Activated CD4-positive, alpha-beta T cell treated with anti-CD3 and anti-CD28 coated beads, Interleukin-2, amount 10 ng/mL, durations not matched to agents 7 days and 5 days (primary cell): ENCODE measurements at places on chromosomes 4 and X. TPM values are rescaled to one million over a fixed set of nuclear protein-coding genes. Genes with fewer than 3 reads are reported as not detected.

GASK1B gene
- not detected for total RNA-seq

ZNF674 gene
- 5.4 TPM for total RNA-seq

DNA sequence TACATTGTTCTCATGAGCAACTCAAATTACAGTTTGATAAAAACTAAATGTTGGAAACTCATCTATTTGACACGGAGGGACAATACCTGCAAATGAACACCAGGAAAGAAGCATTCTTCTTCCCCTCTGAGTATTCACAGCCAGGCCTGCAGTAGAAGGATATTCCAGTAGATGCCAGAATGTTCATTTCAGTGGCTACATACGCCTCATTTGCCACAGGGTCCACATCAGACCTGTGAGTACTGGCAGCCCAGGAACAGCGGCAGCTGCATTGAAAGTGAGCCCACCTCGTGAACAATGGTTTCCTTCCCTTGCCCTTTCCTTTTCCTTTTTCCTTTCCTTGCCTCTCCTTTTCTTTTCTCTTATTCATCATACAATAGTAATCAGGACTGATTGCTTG lies 81.1 kb upstream of the NEIL3 start:
- H3K27me3 ChIP-seq = peaks cover 3% of the 10 kb centered on the region
- H3K27ac ChIP-seq = peak overlapping the region; percentile 3
- H3K4me1 ChIP-seq = peaks cover 5% of the 10 kb centered on the region
- H3K4me3 ChIP-seq = no peak overlapping the region
- no peak for DNase-seq

DNA sequence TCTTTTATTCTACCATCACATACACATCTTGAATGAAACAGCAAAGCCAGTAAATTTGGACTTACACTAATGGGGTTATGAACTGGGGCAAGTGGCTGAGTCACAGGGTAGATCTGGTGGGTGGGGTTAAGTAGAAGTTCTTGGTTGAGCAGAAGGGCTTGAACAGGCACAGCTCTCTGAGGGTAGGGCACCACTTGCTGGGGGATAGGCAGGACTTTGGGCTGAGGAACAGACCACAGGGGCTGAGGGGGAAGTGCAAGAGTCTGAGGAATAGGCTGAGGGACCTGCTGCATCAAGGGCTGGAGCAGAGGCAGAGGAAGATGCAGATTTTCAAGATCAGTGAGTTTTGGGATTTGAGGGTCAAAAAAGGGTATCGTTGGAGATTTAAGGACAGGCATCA lies 8.3 kb downstream of the CSN2 start:
- H3K27ac ChIP-seq = no peak overlapping the region
- H3K4me3 ChIP-seq = no peak overlapping the region
- no peaks in the 10 kb centered on the region for H3K36me3 ChIP-seq
- no peak for DNase-seq
- no peaks in the 10 kb centered on the region for H3K4me1 ChIP-seq

DNA sequence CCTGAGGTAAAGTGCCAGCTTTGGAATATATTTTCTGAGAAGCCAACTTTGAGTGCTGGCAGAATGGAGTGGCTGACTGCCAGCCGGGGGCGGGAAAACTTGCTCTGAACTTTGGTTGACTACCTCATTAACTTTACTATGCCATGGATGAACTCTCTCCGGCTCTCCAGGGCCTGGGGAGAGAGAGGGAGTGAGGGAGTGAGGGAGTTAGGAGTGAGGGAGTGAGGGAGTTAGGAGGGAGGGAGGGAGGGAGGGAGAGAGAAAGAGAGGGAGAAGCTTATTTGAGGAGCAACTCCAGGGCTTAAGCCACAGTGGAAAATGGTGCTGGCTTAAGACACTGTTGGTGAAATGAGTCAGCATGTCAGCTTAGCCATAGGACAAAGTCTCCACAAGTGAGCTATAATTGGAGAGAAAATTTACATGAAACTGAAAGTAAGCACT lies 280.9 kb upstream of the RPS6KA3 start:
- no peaks in the 10 kb centered on the region for H3K36me3 ChIP-seq
- H3K27ac ChIP-seq = no peak overlapping the region
- H3K27me3 ChIP-seq = no peaks in the 10 kb centered on the region
- peak; percentile 6 for DNase-seq
- H3K4me3 ChIP-seq = no peak overlapping the region
